Cortex of kidney (tissue), 1 donor: ENCODE measurements at places on chromosomes 1 and 21.

DNA sequence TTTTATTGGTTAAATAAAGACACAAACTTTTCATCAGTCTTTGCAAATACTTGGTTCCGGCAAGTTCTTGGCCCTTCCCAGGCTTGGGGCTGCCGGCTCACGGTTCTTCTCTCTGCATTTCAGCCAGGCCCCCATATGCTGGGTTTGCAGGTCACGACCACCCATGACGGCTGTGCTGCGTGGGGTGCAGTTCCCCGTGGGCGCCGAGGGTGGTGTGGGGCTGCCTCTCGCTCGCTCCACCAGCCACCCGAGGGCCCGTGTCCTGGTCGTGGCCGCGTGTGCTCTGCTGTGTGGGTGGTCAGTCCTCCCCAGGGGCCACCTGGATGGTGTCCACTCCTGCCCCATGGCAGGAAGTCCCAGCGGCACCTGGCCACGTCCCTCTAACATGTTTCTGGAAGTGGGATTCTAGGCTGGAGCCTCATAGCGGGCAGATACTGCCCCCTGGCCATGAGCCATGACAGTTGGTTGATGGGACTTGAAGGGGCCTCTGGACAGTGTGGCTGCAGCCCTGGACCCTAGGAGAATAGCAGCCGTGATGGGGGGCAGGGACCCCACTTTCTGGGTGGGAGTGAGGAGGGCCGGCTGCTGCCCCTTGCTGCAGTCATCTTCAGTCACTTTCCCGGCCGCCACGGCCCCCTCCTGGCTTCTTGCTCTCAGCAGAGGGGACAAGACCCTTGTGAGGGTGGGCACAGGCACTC lies 46.3 kb downstream of the SKI start:
- DNase-seq: no peak

DNA sequence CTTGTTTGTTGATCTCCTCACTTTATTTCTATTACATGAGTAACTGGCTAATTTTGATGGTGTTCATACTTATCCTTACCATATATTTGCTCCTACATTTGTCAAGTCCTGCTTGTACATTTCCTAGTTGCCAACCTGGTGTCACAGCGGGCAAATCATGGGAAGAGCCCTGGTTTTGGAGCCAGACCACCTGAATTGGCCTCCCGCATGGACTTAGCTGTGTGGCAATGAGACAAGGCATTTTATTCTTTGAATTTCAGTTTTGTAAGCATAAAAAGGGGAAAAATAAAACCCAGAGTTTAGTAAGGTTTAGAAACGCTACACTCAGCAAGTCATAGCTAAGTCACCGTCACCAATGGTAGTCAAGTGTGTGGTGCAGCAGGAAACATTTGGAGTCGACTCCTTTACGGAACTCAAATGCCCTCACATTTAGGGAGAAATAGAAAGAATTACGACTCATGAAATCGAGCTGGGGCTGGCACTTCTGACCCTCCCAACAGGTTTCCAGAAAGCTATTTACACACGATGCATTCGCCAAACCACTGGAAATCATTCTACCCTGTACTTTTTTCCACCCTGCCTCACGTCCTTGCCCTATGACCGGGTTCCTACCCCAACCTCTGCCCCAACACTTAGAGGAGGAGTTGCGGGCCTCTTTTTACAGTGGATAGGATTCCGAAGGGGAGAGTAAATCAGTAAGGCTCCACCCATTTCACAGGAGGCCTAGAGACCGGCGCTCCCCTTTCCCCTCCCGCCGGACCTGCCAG lies 492 bp upstream of the PGM1 start:
- no peak for DNase-seq

DNA sequence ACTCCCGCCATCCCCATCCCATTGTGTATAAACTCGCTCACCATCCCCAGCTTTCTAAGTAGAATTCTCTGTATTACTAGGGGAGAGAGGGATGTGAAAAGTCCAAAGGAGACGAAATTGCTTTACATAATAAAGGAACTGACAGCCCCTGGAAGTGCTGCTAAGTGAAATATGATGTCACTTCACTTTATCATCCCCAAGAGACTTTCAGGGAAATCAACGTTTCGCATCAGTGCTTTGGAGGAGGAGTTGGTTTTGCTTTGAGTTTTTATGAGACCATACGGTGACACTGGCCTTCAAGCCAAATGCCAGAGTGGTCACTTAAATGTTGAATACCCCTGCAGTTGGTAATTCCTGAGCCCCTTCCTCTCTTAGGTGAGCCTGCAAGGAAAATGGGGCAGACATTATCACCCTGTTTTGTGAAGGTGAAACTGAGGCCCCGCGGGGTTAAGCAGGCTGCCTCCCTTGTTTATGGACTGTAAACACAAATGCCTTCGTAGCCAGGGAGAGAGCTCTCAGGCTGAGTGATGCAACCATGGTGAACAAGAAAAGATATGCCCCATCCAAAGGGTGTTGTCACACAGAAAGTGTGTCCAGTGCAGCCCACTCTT lies 58.4 kb upstream of the KAZN start:
- no peak for DNase-seq

GRCh38 chr1:43426221-43426620 lies 27.5 kb downstream of the HYI start:
- DNase-seq: no peak

DNA sequence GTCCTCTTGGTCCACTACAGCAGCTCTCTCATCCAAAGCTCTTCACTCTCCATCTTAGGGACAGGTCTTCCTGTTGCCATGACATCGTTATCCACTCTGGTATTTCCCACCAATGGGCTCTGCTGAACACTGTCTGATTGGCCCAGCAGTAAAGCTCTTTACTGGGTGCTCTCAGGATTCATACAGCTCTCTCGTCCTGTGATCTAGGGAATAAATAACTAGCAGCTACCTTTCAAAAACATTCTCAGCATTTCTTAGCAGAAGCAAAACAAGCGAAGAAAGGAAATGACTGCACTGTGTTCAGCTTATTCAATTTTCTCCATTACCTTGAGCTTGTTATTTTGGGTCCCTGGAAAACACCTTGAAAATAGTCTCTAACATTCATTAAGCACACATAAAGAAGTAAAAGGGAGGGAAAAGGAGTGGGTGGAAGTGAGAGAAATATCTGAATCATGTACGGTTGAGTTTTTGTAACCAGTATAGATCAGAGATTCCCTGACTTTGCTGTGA lies 163.4 kb upstream of the SGIP1 start:
- no peak for DNase-seq
